Hematopoietic multipotent progenitor cell treated with erythropoietin and hydrocortisone succinate and interleukin-3 and kit ligand, for 6 days (in vitro differentiated cells): ENCODE measurements at places on chromosomes 3 and 15.

GRCh38 chr15:92624401-92624991 is 31.1 kb downstream of the FAM174B start:
- DNase-seq: no peak

DNA sequence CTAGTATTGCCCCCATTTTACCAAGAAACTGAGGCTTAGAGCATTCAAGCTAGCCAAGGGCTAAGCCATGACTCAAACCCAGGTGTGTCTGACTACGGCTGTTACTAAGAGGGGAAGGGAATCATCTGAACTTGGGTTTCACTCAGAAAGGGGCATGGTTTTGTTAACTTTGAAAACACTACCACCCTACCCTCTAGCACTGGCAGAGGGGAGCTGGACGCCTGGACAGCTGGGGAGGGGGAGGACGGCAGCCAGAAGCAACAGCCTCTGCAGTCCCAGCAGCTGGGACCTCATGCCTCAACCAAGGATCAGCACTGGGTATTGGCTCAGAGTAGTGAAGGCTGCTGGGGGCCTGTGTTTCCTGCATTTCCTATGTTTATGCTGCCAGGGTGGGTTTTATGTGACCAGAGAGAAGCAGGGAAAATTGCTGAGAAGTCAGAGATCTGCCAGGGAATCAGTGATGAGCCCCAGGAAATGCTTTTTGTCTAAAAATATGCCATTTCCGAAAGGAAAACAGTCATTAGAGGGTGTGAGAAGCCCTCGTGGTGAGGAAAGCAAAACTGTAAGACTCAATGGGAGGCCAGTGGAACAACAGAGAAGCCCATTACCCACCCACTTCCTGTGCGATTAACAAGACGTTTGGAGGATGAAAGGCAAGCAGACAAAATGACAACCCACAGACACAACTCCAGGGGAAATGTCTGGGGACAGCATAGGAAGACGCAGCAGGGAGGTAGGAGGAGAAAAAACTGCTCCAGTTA is 41.2 kb downstream of the LIPC start:
- DNase-seq: peak; percentile 16

- peak; percentile 67 for DNase-seq
Observed at GRCh38 chr15:90002428-90002844, 1.3 kb downstream of the ZNF710 start.

- DNase-seq: peak; percentile 98
Observed at GRCh38 chr15:83092309-83092976, 15.0 kb upstream of the TM6SF1 start.

- peak; percentile 41 for DNase-seq
Observed at GRCh38 chr3:187987187-187987586, 166.8 kb upstream of the LPP start.

- DNase-seq: no peak
Observed at GRCh38 chr15:72033285-72033684, 84.7 kb downstream of the MYO9A start.

DNA sequence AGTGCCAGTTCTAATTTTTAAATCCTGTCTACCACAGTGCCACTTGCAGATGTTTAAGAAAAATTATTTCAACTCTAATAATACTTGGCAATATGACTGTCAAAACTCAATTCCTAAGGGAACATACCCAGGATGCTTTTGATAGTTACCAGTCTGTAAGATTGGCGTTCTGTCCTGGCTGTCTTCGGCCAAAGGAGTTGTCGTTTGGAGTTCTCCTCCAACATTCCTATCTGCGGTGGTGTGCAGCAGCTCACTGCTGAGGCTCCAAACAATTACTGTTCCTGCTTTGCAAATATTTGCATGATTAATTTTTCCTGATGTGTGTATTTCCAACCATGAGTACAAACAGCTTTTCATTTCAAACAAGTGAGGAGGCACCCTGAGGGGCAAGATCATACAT is 330.8 kb upstream of the DPH6 start:
- DNase-seq: no peak

- no peak for DNase-seq
Observed at GRCh38 chr3:25043177-25043576, 384.9 kb upstream of the RARB start.

DNA sequence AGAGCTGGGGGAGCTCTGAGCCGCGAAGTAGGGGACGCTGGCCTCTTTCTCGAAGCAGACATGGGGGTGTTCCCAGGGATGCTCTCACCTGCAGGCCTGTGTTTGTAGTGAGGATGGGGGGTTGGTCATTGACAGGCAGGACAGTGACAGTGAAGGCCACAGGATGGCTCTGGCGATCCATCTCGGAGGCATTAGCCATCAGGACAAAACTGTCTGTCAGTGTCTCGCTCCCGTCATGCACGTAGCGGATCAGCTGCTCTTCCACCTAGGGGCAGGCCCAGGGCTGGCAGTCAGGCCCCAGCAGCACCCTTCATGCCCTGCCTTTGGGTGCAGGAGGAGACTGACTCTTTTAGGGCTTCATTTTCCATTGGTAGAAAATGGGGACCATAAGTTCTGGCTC is 28.0 kb downstream of the CSPG4 start:
- DNase-seq: no peak

DNA sequence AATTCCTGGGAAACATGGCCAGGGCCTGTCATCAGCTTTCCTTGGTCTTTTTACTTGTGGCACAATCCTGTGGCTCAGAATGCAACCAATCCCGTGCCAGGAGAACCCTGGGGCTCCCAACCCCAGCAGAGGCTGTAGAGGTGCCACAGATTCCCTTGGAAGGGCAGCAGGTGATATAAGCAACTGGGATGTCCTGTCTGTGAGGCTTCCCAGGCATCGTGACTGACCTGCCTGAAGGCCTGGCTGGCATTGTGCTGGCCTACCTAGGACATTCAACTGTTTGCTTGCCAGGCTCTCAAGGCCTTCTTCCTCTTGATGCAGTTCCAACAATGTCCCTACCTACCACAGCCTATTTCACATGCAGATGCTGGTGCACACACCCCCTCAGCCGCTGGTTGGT is 72.2 kb upstream of the MEX3B start:
- no peak for DNase-seq

DNA sequence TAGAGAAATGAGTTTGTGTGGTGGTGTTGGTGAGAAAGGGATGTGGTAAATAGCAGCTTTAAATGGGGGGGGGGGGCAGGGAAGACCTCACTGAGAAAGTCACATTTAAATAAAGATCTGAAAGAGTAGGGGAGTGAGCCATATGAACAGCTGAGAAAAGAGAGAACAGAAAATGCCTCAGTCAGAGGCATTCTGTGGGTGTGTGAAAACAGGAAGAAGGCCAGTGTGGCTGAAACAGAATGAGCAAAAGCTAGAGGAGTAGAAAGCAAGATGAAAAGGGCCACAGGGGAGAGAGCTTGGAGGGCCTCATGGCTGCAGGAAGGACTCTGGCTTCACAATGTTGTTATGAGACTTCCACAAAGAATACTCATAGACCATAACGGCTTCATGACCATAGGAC is 783.3 kb downstream of the ZPLD1 start:
- no peak for DNase-seq

DNA sequence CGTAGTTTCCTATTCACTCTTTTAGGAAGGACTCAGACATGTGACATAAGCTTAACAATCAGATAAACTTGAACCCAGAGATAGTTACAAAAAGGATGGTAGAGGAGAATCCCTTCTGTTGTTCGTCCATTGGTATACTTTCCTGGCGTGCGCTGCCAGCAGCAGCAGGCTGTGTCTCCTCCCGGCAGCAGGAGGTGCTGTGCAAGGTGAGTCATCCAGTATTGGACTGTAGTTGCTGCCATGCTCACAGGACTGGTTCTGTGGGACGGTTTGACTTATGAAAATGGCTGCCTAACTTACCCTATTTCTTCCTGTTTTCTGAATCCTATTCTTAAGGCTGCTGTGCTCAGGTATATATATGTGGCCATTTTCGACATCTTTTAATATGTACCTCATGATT is 253.4 kb upstream of the LRRC3B start:
- DNase-seq: no peak
